CD4-positive, alpha-beta memory T cell (primary cell): ENCODE measurements at places on chromosomes 12 and 14.

GRCh38 chr12:12613344-12613743 lies 1.7 kb downstream of the CREBL2 start:
- H3K4me1 ChIP-seq: peaks cover 64% of the 10 kb centered on the region
- peak overlapping the region; percentile 15 for H3K27ac ChIP-seq
- peak overlapping the region; percentile 92 for H3K4me3 ChIP-seq
- no peaks in the 10 kb centered on the region for H3K36me3 ChIP-seq
- no peaks in the 10 kb centered on the region for H3K27me3 ChIP-seq

GRCh38 chr14:92033906-92034687 lies 5.8 kb downstream of the TRIP11 start:
- H3K27me3 ChIP-seq: no peaks in the 10 kb centered on the region
- no peaks in the 10 kb centered on the region for H3K36me3 ChIP-seq
- no peak overlapping the region for H3K4me3 ChIP-seq

- no peaks in the 10 kb centered on the region for H3K27me3 ChIP-seq
- no peak for DNase-seq
- H3K4me3 ChIP-seq: no peak overlapping the region
- no peak overlapping the region for H3K27ac ChIP-seq
- H3K36me3 ChIP-seq: no peaks in the 10 kb centered on the region
- H3K4me1 ChIP-seq: no peaks in the 10 kb centered on the region
Measured at GRCh38 chr12:22350886-22351285, 16.4 kb upstream of the ST8SIA1 start.

DNA sequence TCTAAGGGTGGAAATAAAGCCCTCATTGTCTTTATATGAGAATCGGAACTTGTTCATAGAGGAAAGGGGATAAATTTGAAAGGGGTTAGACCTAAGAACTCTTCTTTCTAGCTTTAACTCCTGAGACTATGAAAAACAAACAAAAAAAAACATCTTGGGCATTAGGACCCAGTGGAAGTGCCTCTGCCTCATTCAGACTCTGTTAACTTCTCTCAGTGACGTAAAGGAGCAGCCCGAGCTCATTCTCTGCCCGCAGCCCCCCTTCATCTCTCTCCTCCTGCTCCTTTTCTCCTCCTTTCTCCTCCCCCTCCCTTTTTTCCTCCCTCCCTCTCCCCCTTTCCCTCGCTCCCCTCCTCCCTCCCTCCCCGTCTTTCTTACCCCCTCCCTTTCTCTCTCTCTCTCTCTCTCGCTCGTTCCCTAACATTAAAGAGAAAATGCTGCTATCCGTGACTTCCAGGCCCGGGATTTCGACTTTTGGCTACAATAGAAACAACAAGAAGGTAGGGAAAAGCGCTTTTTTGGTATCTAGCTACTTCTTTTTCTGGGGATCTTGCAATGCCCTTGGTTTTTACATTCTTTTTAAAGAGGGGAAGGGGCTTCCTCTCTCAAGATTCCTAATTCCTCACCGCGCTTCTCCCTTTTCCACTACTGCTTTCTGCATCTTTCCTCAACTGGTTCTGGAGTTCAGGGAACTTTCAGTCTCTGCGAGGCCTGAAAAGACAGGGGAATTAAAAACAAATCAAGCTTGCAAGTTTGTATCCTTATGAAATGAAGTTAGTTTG lies at the start of gene RBMS2:
Gene RBMS2 (plus strand): TSS at position 231 of the 782 bp plus-strand sequence. CDS start 204 bp downstream, at position 435.
- peaks cover 14% of the 10 kb centered on the region for H3K4me1 ChIP-seq
- DNase-seq: peak; percentile 48
- H3K27me3 ChIP-seq: no peaks in the 10 kb centered on the region
- H3K27ac ChIP-seq: peak within 1 kb of the TSS; percentile 18
- H3K36me3 ChIP-seq: no peaks in the 10 kb centered on the region

DNA sequence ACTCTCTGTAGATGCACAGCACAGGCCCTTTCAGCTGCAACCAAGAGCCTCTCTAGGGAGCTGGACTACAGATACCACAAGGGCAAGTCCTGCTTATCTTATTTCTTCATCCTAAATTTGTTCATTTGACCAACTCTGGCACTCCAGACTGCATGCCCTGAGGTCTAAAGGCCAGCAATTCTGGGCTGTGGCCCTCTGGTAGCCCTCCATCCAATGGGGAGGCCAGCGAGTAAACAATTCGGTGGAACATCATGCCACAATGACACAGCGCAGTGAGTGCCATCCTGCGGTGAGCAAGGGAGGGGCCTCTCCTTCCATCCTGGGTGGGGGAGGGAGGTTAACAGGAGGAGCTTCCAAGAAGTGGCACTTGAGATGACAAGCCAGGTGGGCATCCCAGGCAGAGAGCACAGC lies 652 bp upstream of the SELPLG start:
- H3K4me1 ChIP-seq: peaks cover 58% of the 10 kb centered on the region
- peak; percentile 54 for DNase-seq
- H3K4me3 ChIP-seq: peak overlapping the region; percentile 26
- H3K27me3 ChIP-seq: no peaks in the 10 kb centered on the region
- H3K27ac ChIP-seq: peak overlapping the region; percentile 92

DNA sequence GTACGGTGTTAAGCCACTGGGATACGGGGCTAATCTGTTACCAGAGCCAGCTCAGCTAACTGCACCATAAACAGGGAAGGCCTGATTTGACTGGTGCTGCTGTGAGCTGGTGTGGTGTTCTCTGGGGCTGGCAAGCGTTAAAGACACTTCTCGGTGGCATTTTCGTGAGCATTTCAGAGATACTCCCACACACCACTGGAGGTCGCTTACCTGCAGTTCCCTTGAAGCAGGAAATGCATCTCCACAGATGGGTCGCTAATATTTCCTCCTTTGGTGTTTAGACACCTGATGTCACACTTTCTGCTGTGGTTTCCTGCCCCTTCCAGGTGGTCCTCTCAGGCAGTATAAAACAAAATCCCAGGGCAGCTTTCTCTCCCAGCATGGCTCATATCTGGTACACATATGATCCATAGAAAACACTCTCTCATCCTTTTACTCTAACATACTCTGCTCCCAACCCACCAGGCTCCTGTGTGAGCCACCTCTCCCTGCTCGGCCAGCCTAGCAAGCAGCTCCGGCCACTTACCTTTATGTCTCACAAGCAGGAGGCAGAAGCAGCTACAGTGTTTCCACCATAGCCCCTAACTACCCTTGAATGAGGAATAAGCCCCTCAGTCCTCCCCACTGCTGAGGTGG lies 129.9 kb upstream of the GRIN2B start:
- no peak overlapping the region for H3K4me3 ChIP-seq
- no peak overlapping the region for H3K27ac ChIP-seq
- H3K36me3 ChIP-seq: no peaks in the 10 kb centered on the region
- H3K4me1 ChIP-seq: no peaks in the 10 kb centered on the region

DNA sequence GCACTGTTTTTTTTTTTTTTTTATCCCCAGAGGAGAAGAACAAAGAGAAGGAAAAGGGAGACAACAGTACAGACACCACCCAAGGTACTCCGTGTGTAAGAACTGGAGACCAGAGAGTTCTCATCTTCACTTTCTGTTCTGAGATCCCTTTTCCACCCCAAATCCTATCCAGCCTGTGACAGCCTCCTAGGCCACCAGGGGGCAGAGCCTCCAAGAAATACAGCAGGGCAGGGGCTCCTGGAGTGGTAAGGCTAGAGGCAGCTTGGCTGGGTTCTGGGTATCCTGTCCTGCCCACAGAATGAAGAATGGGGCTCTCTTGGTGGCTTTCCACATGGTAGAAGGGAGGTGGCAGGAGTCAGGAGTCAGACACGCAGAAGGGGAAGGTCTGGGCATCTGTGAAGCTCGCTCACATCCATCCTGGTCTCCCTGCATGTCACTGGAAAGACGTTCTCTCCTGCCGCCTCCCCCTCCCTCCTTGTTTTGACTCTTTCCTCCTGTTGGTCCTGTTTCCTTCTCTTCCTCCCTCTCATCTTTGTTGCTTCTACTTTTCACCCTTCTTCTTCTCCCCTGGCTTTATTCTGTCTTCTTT lies 12.0 kb downstream of the CLSTN3 start:
- no peaks in the 10 kb centered on the region for H3K27me3 ChIP-seq
- no peaks in the 10 kb centered on the region for H3K4me1 ChIP-seq
- H3K27ac ChIP-seq: no peak overlapping the region
- no peak overlapping the region for H3K4me3 ChIP-seq
- peak; percentile 42 for DNase-seq

- H3K4me3 ChIP-seq: no peak overlapping the region
- no peak overlapping the region for H3K27ac ChIP-seq
- H3K4me1 ChIP-seq: peaks cover 29% of the 10 kb centered on the region
- no peaks in the 10 kb centered on the region for H3K27me3 ChIP-seq
Measured at GRCh38 chr14:55077170-55078151, 26.0 kb downstream of the MAPK1IP1L start.

DNA sequence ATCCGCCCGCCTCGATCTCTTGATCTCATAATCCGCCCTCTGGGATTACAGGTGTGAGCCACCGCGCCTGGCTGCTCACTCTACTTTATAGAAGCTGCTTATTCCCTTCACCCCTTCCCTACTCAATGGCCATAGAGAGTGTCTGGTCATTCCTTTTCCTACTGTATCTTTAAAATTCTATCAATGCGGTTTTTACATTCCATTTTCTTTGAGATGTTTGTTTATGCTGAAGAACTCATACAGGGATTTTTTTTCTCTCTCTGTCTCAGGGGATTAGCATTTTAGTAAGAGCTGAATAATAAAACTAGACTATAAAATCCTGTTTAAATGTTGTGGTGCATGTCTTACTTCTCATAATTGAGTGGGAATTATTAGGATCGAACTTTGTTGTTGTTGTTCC lies 218.6 kb upstream of the FOXN3 start:
- no peaks in the 10 kb centered on the region for H3K36me3 ChIP-seq
- no peak overlapping the region for H3K27ac ChIP-seq
- peaks cover 28% of the 10 kb centered on the region for H3K4me1 ChIP-seq

- no peaks in the 10 kb centered on the region for H3K27me3 ChIP-seq
- no peaks in the 10 kb centered on the region for H3K36me3 ChIP-seq
- H3K4me1 ChIP-seq: no peaks in the 10 kb centered on the region
- DNase-seq: no peak
Measured at GRCh38 chr14:72366619-72367018, 434.4 kb downstream of the RGS6 start.

- H3K4me1 ChIP-seq: peaks cover 27% of the 10 kb centered on the region
- peak; percentile 8 for DNase-seq
- no peak overlapping the region for H3K27ac ChIP-seq
- H3K27me3 ChIP-seq: peaks cover 14% of the 10 kb centered on the region
- no peaks in the 10 kb centered on the region for H3K36me3 ChIP-seq
- no peak overlapping the region for H3K4me3 ChIP-seq
Measured at GRCh38 chr12:116880817-116881324, 370 bp downstream of the HRK start.

- H3K27me3 ChIP-seq: no peaks in the 10 kb centered on the region
- H3K36me3 ChIP-seq: no peaks in the 10 kb centered on the region
- H3K4me1 ChIP-seq: no peaks in the 10 kb centered on the region
- no peak overlapping the region for H3K4me3 ChIP-seq
- no peak for DNase-seq
Measured at GRCh38 chr12:130468700-130469245, 131.1 kb downstream of the PIWIL1 start.

- H3K4me3 ChIP-seq: no peak overlapping the region
- H3K27ac ChIP-seq: no peak overlapping the region
- no peak for DNase-seq
- H3K27me3 ChIP-seq: no peaks in the 10 kb centered on the region
Measured at GRCh38 chr12:87274594-87275245, 754.5 kb downstream of the C12orf50 start.

- DNase-seq: no peak
- no peaks in the 10 kb centered on the region for H3K27me3 ChIP-seq
- no peak overlapping the region for H3K27ac ChIP-seq
Measured at GRCh38 chr12:18750085-18750484, 12.2 kb downstream of the CAPZA3 start.

GRCh38 chr12:65918021-65918420 lies 93.7 kb downstream of the HMGA2 start:
- no peak overlapping the region for H3K4me3 ChIP-seq
- peaks cover 6% of the 10 kb centered on the region for H3K4me1 ChIP-seq
- H3K36me3 ChIP-seq: no peaks in the 10 kb centered on the region
- no peaks in the 10 kb centered on the region for H3K27me3 ChIP-seq

- no peaks in the 10 kb centered on the region for H3K36me3 ChIP-seq
- no peak overlapping the region for H3K27ac ChIP-seq
- no peak overlapping the region for H3K4me3 ChIP-seq
- H3K4me1 ChIP-seq: no peaks in the 10 kb centered on the region
- H3K27me3 ChIP-seq: no peaks in the 10 kb centered on the region
Measured at GRCh38 chr12:13465635-13466034, 269.1 kb downstream of the EMP1 start.

DNA sequence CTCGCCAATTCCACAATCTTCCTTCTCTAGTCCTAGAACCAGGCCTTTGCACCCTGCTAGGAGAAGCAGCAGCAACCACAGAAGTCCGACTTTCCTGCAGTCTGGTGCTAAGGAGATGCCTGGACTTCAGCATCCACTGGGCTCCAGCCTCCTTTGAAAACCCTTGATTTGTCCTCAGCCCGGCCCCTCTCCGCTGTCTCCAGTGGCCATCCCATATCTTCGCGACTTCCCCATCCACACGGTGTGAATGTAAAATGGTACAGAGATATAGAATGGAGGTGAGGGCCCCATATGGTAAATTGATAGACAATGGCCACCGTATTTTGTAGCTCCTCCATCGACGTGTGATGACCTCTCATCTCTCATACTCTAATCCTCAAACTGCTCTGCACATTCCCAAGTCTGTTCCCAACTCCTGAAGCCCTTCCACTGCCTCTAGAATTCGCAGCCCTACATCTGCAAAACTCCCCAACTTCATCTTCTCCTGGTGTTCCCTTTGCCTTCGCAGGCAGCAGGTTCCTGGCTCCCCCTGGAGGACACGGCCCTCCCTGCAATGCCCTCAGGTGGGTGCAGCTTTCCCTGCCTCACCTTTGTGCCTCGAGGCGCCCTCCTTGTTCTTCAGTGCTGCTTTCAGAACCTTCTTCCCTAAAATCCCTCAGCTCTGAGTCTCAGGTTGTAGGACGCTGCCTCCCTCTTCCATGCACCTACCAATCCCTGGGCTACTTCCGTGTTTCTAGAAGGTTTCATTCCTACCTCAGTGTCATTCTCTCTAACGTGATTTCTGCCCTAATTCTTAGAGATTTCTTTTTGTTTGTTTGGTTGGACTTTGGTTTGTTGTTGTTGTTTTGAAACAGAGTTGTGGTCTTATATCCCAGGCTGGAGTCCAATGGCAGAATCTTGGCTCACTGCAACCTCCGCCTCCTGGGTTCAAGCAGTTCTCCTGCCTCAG lies 36.7 kb downstream of the TMBIM6 start:
- H3K27me3 ChIP-seq: no peaks in the 10 kb centered on the region
- H3K36me3 ChIP-seq: no peaks in the 10 kb centered on the region
- H3K27ac ChIP-seq: no peak overlapping the region

GRCh38 chr12:21906919-21907493 lies 34.2 kb downstream of the ABCC9 start:
- H3K27ac ChIP-seq: no peak overlapping the region
- no peaks in the 10 kb centered on the region for H3K36me3 ChIP-seq
- no peaks in the 10 kb centered on the region for H3K4me1 ChIP-seq
- no peak overlapping the region for H3K4me3 ChIP-seq
- no peak for DNase-seq

GRCh38 chr14:33959692-33960151 lies 8.8 kb upstream of the EGLN3 start:
- H3K4me1 ChIP-seq: peaks cover 4% of the 10 kb centered on the region
- H3K27ac ChIP-seq: no peak overlapping the region
- no peak for DNase-seq
- no peaks in the 10 kb centered on the region for H3K36me3 ChIP-seq

GRCh38 chr12:131592972-131593371 lies 117.9 kb upstream of the SFSWAP start:
- H3K27ac ChIP-seq: no peak overlapping the region
- H3K27me3 ChIP-seq: no peaks in the 10 kb centered on the region
- no peak overlapping the region for H3K4me3 ChIP-seq
- H3K36me3 ChIP-seq: no peaks in the 10 kb centered on the region
- H3K4me1 ChIP-seq: peaks cover 11% of the 10 kb centered on the region
